ENCODE measurements at places on chromosomes 7 and 10. TPM values are rescaled to one million over a fixed set of nuclear protein-coding genes. Genes with fewer than 3 reads are reported as not detected.

Gene SLC29A4
- 1.4 TPM for total RNA-seq

Gene PNLIPRP2
- 0.42 TPM for total RNA-seq

- no peak overlapping the region for H3K4me3 ChIP-seq
- no peak overlapping the region for H3K27ac ChIP-seq
- peaks cover 8% of the 10 kb centered on the region for H3K4me1 ChIP-seq
- DNase-seq = no peak
- no peaks in the 10 kb centered on the region for H3K27me3 ChIP-seq
Observed at GRCh38 chr7:2611401-2611800, 20.4 kb upstream of the TTYH3 start.

Gene SAMD9
- total RNA-seq = 5.9 TPM

- no peaks in the 10 kb centered on the region for H3K27me3 ChIP-seq
- peaks cover 3% of the 10 kb centered on the region for H3K4me1 ChIP-seq
- H3K27ac ChIP-seq = no peak overlapping the region
- no peaks in the 10 kb centered on the region for H3K36me3 ChIP-seq
- no peak for DNase-seq
Observed at GRCh38 chr10:44316187-44316921, 68.5 kb downstream of the CXCL12 start.

DNA sequence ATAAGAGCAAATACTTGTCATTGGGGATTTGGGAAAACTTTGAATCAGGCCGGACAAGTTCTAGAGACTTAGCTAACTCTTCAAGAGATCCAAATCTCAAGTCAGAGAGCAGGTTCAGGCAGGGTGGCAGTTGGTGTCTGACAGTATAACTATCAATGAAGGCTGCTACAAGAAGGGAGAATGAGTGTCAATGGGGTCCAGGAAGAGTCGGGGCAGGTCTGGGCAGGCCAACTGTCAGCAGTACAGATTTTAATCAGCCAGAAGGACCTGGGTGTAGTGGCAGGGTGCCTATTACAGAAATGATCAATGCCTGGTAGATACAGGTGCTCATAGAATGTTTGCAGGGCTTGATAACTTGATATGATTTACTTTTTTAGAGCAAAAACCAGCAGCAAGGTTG lies 751.1 kb downstream of the GRM8 start:
- no peak for DNase-seq
- no peak overlapping the region for H3K4me3 ChIP-seq
- no peaks in the 10 kb centered on the region for H3K4me1 ChIP-seq

Gene TDRD1
- under 0.01 TPM for total RNA-seq

Gene ELOVL3
- total RNA-seq = not detected

Gene PILRA
- total RNA-seq = 14.4 TPM

Gene MTERF1
- total RNA-seq = 10.8 TPM

DNA sequence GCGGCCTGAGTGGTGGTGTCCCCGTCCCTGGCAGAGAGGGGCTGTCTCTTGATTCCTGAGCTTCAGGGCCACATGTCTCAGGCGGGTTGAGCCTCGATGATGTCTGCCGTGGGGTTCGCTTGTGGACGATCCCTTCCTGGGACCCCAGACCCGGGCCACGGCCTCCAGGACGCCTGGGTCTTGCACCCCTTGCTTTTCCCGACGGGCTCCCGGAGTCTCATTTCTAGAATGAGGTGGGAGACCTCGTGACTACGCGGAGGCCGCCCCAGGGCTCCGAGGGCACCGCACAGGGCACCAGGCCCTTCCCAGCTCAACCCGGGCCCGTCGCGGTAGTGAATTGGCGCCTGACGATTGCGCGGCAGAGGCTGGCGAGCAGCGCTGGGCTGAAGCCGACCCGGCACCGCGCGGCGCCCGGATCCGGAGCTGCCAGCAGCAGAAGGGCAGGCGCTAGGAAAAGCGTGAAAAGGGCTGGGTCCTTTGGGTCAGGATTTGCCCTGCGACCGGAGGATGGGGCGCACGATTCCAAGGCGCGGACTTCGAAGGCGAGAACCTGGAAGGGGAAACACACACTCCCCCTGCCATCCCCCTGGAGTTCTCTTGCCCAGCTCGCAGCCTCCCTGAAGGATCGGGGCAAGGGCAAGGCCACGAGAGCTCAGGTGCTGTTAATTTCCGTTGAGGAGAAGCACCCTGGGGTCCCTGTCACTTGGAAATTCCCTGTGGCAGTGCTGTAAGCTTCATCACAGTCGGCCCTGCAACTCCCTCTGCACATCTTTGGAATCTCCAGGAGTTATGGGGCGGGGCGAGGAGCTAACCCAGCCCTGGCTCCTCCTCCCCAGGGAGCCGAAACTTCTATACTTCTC lies 15.5 kb downstream of the TLX1 start:
- H3K4me1 ChIP-seq = peaks cover 6% of the 10 kb centered on the region
- no peak overlapping the region for H3K27ac ChIP-seq
- no peaks in the 10 kb centered on the region for H3K36me3 ChIP-seq
- H3K4me3 ChIP-seq = no peak overlapping the region

DNA sequence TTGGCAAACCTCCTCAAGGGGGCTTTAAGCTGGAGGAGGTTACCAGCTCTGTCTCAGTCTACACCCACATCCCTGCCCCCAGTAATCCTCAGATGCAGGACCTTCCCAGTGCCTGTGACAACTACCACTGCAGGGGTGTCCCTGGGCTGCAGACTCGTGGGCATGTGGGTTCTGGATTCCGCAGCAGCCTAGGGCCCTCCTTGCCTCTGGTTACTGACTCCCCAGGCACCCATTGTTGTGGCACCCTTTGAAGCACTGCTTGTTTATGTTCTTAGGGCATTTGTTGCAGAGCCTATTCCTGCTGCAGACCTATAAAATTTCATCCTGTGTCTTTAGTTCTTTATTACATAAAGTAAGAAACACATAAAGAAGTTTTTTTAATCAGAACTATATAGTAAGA lies 51.1 kb upstream of the GJD4 start:
- H3K4me1 ChIP-seq = no peaks in the 10 kb centered on the region
- DNase-seq = no peak
- H3K27ac ChIP-seq = no peak overlapping the region
- no peak overlapping the region for H3K4me3 ChIP-seq
- no peaks in the 10 kb centered on the region for H3K36me3 ChIP-seq

- H3K36me3 ChIP-seq = peaks cover 17% of the 10 kb centered on the region
- no peak overlapping the region for H3K27ac ChIP-seq
Observed at GRCh38 chr10:24287559-24288195, 78.7 kb downstream of the KIAA1217 start.

- H3K4me3 ChIP-seq = no peak overlapping the region
- H3K27ac ChIP-seq = no peak overlapping the region
Observed at GRCh38 chr10:91672021-91672608, 39.2 kb upstream of the PPP1R3C start.

- no peaks in the 10 kb centered on the region for H3K27me3 ChIP-seq
- no peaks in the 10 kb centered on the region for H3K4me1 ChIP-seq
- no peak overlapping the region for H3K4me3 ChIP-seq
- no peak for DNase-seq
Observed at GRCh38 chr10:85606401-85606800, 760.2 kb downstream of the GRID1 start.
